H7 (cell line): ENCODE measurements at places on chromosomes 2 and 18.

- no peak for DNase-seq
These were observed 29.9 kb downstream of the LYPD6B start for GRCh38 chr2:149068225-149068995.

DNA sequence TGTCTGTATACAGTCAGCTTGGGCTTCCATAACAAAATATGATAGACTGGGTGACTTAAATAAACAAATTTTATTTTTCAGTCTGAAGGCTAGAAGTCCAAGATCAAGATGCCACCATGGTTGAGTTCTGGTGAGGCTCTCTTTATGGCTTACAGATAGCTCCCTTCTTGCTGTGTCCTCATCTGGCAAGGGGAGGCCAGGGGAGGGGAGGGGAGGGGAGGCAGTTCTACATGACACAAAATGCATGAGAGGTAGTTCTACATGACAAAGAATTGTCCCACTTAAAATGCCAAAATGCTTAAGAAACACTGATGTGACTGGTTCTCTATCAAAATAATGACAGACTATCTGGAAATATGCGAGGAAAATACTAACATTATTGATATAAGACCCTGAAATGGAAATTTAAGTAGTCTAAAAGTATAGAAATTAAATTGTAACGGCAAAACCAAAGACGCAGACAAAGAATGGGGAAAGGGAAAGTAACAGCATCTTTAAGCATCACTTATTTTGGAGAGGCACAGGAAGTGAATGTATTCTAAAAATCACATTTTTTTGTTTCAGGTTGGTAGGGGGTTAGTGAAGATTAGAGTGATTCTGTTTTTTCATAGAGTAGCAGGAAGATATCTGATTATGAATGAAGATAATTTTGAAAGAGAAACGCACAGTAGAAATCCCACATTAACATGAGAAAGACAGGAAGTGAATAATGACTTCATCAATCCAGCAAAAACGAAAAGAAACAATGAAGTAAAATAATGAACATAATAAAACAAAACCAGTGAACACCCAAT lies 131.4 kb downstream of the STRN start:
- DNase-seq = peak; percentile 65

- DNase-seq = no peak
These were observed 19.5 kb upstream of the SP140L start for GRCh38 chr2:230307485-230307884.

- DNase-seq = peak; percentile 47
These were observed 100.8 kb upstream of the ATP5MC3 start for GRCh38 chr2:175282300-175282699.

- DNase-seq = peak; percentile 93
These were observed 189.8 kb downstream of the SNTG2 start for GRCh38 chr2:1140389-1141003.

DNA sequence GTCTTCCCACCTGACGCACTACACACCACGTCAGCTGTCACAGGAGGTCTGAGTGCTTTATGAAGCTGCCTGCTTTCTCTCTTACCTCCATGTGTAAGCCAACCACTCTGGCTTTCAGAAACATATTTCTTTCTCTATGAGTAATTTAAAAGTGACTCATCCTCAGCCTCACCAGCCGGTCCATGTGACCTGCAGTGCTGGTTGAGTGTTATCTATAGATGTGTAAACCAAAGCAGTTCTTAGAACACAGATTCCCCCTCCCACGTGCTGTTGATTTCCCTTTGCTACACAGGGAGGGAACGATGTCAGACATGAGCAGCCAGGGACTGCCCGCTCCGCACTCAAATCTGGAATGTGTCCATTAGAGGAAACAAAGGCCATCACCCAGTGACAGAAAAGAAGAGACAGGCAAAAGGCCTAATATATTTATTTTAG lies 157.8 kb downstream of the BCL2 start:
- DNase-seq = no peak
